ENCODE measurements at places on chromosomes 7 and 10.
A peak's percentile ranks its signal among the peaks of the same experiment; 100 is the strongest.

- no peak for ATAC-seq
Measured at GRCh38 chr7:158993591-158993990, 137.2 kb downstream of the DYNC2I1 start.

- ATAC-seq = no peak
Measured at GRCh38 chr7:101201695-101202602, 1.1 kb upstream of the MOGAT3 start.

GRCh38 chr7:43693687-43694398 lies 35.5 kb downstream of the COA1 start:
- peak; percentile 78 for ATAC-seq

- no peak for ATAC-seq
Measured at GRCh38 chr10:50619882-50620281, 3.9 kb downstream of the SGMS1 start.

- ATAC-seq = no peak
Measured at GRCh38 chr10:125087191-125087896, 73.0 kb downstream of the CTBP2 start.

- no peak for ATAC-seq
Measured at GRCh38 chr10:72276013-72276387, 2.3 kb downstream of the DDIT4 start.

- ATAC-seq = no peak
Measured at GRCh38 chr10:84798312-84798711, 469.9 kb downstream of the CCSER2 start.

- ATAC-seq = peak; percentile 89
Measured at GRCh38 chr7:47227762-47228177, 354.1 kb downstream of the TNS3 start.

- ATAC-seq = no peak
Measured at GRCh38 chr10:66678521-66678920, 247.3 kb upstream of the LRRTM3 start.

- ATAC-seq = no peak
Measured at GRCh38 chr7:6376820-6377219, 70.9 kb downstream of the DAGLB start.

DNA sequence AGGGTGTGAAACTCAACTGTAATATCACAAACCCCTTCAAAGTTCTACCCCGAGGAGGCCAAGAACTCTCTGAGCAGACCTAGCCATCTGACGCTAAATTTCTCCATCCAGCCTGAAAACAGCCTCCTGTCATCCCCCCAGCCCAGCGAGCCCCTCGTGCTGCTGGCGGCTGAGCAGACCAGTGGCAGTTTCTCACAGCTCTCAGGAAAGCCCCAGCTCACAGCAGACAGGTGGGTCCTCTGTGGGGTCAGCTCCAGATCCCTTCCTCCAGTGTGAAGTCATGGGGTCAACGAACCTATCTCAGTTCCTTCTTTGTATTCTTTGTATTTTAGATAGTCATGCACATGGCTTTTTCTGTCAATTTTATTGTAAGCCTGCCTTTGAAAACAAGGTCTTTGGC lies 7.8 kb downstream of the GARIN1A start:
- no peak for ATAC-seq

DNA sequence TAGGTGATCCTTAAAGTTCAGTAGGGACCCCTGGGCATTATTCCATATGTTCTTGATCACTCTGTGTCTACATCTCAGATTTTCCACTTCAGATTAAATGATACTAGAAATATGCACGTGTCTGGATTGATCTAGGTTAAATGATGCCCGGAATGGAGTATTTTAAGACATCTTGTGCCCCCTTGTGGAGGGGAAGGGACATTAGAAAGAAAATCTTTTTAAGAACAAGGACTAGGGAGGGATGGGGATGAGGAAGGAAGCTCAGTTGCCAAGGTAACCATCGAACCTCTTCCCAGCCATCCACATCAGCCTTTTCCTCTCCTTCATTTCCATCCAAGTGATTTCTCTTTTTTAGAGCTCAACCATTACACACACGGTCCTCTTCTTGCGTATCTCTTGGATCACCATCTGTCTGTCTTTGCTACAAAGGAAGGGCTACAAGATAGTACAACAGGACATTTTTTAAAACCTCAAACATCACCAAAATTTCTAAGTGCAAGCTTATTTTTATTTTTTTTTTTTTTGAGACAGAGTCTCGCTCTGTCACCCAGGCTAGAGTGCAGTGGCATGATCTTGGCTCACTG lies 40.5 kb downstream of the PRSS2 start:
- ATAC-seq = peak; percentile 85

DNA sequence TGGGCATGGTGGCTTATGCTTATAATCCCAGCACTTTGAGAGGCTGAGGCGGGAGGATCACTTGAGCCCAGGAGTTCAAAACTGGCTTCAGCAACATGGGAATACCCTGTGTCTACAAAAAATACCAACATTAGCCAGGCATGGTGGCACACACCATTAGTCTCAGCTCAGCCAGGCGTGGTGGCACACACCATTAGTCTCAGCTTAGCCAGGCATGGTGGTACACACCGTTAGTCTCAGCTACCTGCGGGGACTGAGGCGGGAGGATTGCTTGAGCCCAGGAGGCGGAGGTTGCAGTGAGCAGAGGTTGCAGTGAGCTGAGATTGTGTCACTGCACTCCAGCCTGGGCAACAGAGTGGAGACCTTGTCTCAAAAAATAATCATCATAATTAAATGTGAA lies 9.0 kb downstream of the LRRC27 start:
- no peak for ATAC-seq

Data from SK-N-SH treated with all-trans-retinoic acid at 6 μM for 48 hours (cell line).